ENCODE measurements at places on chromosomes 7 and 10. TPM values are rescaled to one million over a fixed set of nuclear protein-coding genes. Genes with fewer than 3 reads are reported as not detected.

The DRGX gene
- not detected for total RNA-seq

The SPDYE8 gene
- total RNA-seq: not detected

The OIT3 gene
- total RNA-seq: not detected

The ARHGEF5 gene
- total RNA-seq: 34.8 TPM

The ADAM8 gene
- 137 TPM for total RNA-seq

The CPVL gene
- total RNA-seq: 3.2 TPM

The TBC1D12 gene
- 5.1 TPM for total RNA-seq

The AASS gene
- total RNA-seq: 13.6 TPM

The MAGI2 gene
- 0.51 TPM for total RNA-seq

The HYAL4 gene
- total RNA-seq: 0.17 TPM

The GIMAP7 gene
- total RNA-seq: not detected

The ZNF727 gene
- total RNA-seq: not detected
